ENCODE measurements at places on chromosomes 4 and X.

DNA sequence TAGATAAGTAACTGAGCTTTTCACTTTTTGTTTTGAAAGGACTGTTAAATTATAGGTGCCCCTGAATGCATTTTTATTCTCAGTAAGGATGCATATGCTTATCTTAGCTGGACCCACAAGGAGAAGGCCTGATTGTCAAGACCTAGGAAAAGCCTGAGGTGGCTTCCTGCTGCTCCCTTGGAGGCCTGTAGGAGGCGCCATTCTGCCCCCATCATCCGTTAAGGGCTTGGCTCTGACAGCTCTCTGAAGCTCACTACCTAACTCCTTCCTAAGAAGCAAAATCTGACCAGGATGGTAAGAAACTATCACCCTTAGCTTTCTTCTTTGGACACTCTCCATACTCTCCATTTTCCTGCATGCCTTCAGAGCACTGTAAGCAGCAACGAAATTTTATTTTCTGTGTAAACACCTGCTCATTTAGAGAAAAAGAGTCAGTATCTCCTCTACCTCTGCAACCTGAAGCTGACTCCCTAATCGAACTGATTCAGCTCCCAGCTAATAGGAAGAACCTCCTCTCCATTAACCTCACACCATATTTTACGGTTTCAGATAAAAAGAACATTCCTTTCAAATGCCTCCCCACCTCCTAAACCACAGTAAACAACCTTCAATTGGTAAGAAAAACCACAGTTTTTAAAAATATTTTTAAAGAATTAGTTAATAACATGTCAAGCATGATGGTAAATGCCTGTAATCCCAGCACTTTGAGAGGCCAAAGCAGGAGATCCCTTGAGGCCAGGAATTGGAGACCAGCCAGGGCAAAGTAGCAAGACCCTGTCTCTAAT lies 73.4 kb upstream of the EDNRA start:
- DNase-seq: no peak

GRCh38 chr4:4395849-4396627 lies 9.1 kb downstream of the NSG1 start:
- no peak for DNase-seq

- no peak for DNase-seq
Measured at GRCh38 chrX:20197641-20198210, 56.1 kb upstream of the EIF1AX start.

GRCh38 chr4:8781641-8782040 lies 90.0 kb downstream of the HMX1 start:
- no peak for DNase-seq

DNA sequence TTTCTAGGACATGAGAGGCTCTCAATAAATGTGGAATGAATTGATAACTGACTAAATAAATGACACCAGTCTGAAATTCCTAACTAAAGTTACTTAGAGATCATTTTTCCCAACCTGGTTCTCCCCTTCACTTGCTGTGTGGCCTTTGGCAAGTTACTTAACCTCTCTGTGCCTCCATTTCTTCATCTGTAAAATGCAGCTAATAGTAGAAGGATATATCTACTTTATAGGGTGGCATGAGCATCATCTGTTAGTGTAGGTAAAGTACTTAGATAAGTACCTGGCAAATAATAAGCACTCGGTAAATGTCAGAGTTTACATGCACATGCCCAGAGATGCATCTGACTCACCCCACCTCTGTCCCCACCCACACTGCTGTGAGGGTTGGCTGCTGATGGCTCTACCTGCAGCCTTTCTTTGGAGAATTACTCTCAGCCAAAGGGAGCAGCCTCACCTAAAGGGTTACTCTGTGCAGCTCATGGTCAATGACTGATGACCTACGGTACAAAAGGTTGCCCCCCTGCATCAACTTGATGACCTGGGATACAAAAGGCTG lies 139.3 kb downstream of the CHIC2 start:
- DNase-seq: no peak

GRCh38 chrX:21606002-21606401 lies 52.1 kb downstream of the KLHL34 start:
- no peak for DNase-seq

- DNase-seq: no peak
Measured at GRCh38 chr4:80610845-80611677, 275.5 kb downstream of the CFAP299 start.

DNA sequence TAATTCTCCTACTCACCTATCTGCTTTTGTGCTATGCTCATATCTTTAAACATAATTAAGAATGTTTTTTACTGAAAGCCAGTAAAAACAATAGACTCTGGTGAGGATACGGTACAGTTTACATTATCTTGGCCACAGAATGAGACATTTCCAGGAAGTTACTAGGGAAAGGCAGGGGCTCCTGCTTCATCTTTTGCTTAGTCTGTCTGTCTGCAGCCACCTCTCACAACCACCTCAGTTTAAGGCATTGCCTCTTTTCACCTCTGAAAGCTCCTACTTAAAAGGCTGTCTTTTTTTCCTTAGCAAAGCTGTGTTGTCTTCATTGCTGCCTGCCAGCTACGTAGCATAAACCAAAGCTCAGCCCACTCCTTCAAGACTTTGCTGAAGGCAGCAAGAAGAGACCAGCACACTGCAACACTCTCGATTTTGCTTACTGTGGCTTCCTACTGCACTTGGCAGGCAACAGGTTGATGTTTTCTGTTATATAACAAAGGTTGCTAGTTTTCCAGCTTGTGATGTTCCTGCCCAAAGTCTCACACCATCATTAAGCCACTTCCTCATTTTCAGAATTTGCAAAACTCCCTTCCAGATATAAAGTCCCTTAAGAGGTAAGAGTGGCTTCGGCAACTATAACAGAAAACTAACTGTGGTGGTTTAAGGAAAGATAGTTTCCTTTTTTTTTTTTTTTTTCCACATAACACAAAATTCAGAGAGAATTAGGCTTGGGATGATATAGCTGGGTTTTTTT lies 432.9 kb downstream of the GRXCR1 start:
- DNase-seq: no peak

DNA sequence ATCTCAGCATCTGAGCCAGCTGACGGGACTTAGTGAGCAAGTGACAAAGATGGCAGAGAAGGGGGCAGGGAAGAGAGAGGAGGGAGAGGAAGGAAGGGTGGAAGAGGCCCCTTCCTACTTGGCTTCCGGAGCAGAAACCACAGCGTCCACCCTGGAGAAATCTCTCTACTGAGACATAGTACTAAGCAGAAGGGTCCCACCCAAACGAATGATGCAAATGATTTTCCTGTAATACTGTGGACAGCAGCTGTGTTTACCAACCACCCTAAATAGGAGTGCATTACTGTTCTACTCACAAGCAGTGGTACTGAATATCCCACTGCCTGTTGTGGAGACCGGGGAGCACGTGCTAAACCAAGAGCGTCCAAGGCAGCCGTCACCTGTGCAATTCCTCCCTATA lies 29.4 kb downstream of the DTHD1 start:
- DNase-seq: no peak

DNA sequence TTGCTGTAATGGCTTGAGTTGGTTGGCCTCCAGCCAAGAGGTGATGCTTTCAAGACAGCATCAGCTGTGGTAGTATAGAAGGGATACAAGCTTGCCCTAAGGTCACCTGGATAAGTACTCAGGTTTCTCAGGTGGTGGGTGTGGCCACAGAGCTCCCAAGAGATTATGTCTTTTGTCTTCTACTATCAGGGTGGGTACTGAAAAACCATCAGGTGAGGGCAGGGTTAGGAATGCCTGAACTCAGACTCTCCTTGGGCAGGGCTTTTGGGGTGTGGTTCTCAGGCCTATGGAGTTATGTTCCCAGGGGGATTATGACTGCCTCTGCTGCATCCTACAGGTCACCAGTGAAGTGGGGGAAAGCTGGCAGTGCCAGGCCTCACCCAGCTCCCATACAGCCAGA lies 654.6 kb upstream of the GALNT7 start:
- no peak for DNase-seq

- DNase-seq: no peak
Measured at GRCh38 chrX:66408507-66408906, 230.4 kb downstream of the EDA2R start.

DNA sequence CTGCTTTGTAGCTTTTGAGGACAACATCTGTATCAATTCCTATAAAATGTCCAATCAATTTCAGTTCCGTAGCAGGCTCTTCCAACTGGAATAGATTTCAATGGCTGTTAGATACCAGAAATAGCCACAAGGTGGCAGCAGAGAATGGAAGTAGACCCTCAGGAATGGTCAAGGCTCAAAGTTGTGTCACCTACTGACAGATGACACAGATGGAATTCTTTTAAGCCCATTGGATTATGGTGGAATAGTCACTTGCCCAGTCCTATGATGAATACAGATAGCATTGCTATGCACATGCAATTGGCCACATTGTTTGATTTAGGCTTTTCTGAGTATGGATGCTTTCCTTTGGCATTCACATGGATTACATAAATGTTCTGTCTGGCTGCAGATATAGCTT lies 130.4 kb upstream of the RADX start:
- no peak for DNase-seq

- no peak for DNase-seq
Measured at GRCh38 chr4:142318280-142318679, 527.8 kb downstream of the INPP4B start.

DNA sequence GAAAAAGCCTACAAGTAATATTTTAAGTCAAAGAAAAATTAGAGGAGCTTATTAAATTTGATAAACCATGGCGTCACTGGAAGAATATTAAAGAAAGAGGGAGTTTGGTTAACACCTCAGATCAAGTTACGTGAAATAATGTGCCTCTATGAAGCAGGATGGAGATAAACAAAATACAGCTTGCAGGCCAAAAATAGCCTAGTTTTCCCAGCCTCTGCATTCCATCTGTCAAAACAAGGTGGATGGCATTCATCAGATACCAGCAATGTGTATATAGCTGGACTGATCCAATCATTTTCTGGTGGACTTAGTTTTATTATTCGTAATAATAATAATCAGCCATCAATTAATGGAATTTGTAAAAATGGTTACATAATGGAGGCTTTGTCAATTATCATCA lies 230.7 kb downstream of the NR3C2 start:
- no peak for DNase-seq

- no peak for DNase-seq
Measured at GRCh38 chr4:6217716-6218381, 17.5 kb upstream of the JAKMIP1 start.

DNA sequence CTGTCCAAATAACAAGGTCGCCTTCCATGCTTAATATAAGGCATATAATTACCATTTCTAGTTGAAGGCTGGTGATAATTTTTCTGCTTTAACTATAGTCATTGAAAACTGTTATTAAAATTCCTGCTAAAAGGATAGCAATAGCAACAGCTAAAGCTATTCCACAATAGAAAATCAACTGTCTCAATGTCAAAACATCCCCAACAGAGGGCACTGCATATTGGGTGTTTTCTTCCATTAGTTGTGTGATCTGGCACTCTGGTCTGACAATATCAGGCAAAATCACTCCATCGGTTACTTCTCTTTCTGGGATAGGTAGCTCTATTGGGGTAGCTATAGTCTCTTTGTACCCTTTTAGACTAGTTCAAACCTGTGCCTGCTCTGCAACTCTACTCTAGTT lies 53.5 kb downstream of the TMPRSS11F start:
- no peak for DNase-seq

Data from activated effector memory CD4-positive, alpha-beta T cell treated with Interleukin-2 at 50 U/mL for 16 hours (primary cell).